ENCODE measurements at places on chromosomes 4 and X.

DNA sequence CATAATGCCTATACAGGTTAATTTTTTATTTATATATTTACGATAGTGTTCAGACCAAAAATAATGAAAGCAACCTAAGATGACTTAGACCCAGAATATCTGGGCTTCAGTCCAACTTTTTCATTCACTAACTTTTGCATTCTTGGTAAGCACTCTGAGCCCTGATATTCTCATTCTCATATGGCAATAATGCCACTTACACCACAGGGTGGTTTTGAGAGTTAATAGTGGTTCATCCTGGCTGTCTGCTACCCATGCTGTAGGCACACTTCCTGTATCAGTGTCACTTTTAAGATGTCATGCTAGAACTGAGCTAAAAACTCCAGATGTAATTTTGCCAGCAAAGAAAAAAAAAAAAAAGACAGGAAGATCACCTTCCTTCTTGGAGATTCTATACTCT lies 508.7 kb upstream of the FMR1 start:
- DNase-seq: no peak

- DNase-seq: no peak
Measured at GRCh38 chr4:39320381-39321115, 45.6 kb downstream of the RFC1 start.

DNA sequence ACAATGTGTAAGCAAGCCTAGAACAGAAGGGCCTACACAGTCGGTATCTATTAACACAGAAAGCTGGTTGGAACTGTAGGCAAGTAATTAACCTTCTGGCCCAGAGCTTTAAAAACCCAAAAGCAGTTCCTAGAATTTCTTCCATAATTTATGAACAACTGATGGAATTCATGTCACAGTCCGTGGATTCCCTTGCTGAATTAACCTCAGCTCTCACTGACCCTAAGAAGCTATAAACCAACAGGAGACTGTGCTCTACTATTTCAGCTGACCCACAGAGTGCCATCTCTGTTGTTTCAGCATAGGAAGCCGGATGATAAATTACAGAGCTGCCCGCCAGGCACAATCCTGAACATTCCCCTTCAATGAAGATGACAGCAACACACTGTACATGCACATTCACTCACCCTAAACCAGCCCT lies 157.3 kb downstream of the PRDM5 start:
- no peak for DNase-seq

- DNase-seq: peak; percentile 73
Measured at GRCh38 chrX:38561126-38561868, at the start of gene TSPAN7. Gene TSPAN7, plus strand, starts transcription at chrX:38561542. Its CDS starts 5 bp downstream, at chrX:38561547.

- no peak for DNase-seq
Measured at GRCh38 chr4:25535278-25535677, 120.4 kb upstream of the SLC34A2 start.
